ENCODE measurements at places on chromosomes 16 and 17. TPM values are rescaled to one million over a fixed set of nuclear protein-coding genes. Genes with fewer than 3 reads are reported as not detected.

TBC1D3K gene
- total RNA-seq, result not detected

RNF222 gene
- not detected for total RNA-seq

LITAFD gene
- total RNA-seq, result not detected

RPRML gene
- not detected for total RNA-seq

CIITA gene
- 0.87 TPM for total RNA-seq

TIMM22 gene
- 9.8 TPM for total RNA-seq

TUBB3 gene
- total RNA-seq, result 0.40 TPM

TSR3 gene
- total RNA-seq, result 58.7 TPM

TBC1D3B gene
- total RNA-seq, result 0.83 TPM

C16orf96 gene
- total RNA-seq, result 0.18 TPM

PPP1R1B gene
- total RNA-seq, result not detected

CMTM2 gene
- total RNA-seq, result 0.51 TPM

TP53TG3F gene
- 0.30 TPM for total RNA-seq

KCNG4 gene
- not detected for total RNA-seq

GAST gene
- total RNA-seq, result not detected
